ENCODE measurements at places on chromosomes 1 and 21.

- DNase-seq, result no peak
Observed at GRCh38 chr1:168396508-168396907, 115.8 kb downstream of the TBX19 start.

DNA sequence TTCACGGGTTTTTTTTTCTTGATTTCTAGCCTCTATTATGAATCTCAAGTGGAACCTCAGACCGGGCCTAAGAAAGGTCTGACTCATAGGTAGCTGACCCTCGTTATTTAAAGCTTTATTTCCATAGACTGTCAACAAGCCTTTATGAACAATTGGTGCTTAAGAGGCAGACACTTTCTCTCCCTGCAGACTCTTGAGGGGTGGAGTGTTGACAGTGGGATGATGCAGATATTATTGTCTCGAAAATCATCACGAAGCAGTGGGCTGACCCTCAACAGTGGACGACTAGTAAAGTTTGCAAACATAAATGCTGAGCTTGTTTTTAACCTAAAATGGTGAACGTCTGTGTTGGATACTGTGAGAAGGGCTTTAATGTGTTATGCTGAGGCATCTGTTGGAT, 1.8 kb downstream of the SFT2D2 start:
- DNase-seq, result no peak

DNA sequence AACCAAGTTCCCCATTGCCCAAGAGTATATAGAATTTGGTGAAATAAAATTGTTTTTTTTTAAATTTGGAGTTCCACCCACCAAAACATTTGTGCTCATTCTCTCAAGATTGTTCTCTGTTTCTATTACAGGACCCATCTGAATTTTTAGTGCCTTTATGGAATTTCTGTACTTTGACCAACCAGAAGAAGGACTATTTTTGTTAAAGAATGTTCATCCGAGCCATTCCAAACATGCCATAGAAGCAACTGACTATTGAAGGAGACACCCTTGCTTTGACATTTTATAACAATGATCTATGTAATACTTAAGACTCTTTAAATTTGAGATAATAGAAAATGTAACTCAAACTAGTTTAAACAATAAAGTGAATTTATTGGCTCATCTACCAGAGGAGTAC, 655.7 kb upstream of the ADAMTS5 start:
- DNase-seq, result no peak

DNA sequence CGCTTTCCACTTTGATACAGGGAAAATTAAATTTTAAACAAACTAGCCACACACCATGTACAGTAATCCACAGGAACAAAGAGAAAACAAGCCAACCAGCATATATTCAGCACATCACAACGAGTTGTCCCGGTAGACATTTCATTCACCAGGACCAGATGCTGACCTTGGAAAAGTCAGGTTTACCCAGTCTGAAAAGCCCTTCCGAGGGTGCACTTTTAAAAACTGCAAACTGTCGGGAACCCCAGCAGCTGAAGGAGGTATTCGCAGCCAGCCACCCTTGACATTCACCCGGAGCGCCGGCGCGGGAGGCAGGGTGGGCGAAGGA, 1.2 kb downstream of the MCOLN3 start:
- no peak for DNase-seq

DNA sequence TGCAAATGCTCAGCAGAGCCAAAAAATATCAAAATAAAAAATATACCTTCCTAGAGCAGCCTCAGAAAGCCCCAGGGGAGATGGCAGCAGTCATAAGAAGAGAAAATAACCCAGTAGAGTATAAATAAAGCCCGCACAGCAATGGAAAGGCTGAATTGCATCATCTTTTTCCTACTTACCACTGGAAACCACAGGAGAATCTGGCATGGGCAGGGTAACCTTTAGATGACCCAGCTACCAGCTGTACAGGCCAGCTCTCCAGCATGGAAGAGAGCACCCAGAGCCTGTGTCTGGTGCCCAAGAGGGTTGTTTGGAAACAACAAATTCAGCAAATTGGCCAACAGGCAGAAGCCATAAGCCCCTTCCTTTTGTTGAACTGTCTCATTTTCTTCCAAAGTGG, 253.1 kb downstream of the OMA1 start:
- no peak for DNase-seq

DNA sequence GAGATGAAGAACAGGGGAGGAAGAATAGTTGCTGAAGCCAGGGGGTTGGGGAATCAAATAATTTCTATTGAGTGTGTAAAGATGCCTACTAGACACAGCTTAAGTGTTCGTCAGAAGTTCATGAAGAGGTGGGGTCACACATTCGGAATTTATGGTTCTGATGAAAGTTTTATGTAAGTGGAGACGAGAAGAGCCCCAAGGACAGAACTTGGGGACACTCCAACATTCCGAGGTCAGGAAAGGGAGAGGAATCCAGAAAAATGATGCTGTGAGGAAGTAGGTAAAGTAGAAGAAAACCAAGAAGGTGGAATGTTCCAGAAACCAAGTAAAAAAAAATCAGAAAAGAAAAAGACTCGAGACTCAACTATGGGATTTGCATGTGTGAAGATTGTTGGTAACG, 272.5 kb downstream of the SIPA1L2 start:
- DNase-seq, result no peak

- no peak for DNase-seq
Observed at GRCh38 chr1:13921190-13921589, 221.2 kb downstream of the PRDM2 start.

- no peak for DNase-seq
Observed at GRCh38 chr1:22914156-22914555, 58.5 kb downstream of the LACTBL1 start.

- no peak for DNase-seq
Observed at GRCh38 chr1:14392859-14393365, 205.6 kb upstream of the KAZN start.

DNA sequence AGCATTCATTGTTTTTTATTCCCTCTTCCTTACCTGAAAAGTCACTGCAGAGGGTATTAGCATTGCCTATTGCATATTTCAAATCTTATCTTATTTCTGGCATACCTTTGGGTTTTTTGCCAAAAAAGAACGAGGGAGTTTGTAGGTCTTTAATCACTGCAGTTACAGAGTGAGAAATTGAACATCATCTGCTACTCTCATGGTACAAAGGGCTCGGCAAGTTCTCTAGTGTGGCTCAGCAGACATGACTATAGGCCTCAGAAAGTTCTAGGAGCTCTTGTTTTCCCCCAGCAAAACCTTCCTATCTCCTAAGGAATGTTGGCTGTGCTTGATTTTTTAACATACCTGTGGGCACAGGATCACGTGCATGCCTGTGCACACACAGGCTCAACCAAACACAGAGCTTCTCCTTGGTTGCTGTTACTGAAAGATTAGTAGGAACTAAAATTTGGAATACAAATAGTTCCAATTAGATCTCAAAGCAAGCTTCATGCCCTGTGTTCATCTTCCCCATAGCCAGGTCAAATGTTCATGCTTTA, 69.7 kb downstream of the CCDC185 start:
- DNase-seq, result no peak

GRCh38 chr1:36433102-36433501, 17.1 kb downstream of the OSCP1 start:
- DNase-seq, result no peak

- DNase-seq, result no peak
Observed at GRCh38 chr1:175530183-175530582, 213.2 kb downstream of the TNR start.

DNA sequence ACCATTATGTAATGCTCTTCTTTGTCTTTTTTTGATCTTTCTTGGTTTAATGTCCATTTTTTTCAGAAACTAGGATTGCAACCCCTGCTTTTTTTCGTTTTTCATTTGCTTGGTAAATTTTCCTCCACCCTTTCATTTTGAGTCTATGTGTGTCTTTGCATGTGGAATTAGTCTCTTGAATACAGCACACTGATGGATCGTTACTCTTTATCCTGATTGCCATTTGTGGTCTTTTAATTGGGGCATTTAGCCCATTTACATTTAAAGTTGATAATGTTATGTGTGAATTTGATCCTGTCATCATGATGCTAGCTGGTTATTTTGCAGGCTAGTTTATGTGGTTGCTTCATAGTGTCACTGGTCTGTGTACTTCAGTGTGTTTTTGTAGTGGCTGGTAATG, 75.6 kb upstream of the ETV3 start:
- no peak for DNase-seq

GRCh38 chr1:95004013-95004412, 68.7 kb downstream of the ALG14 start:
- DNase-seq, result no peak

DNA sequence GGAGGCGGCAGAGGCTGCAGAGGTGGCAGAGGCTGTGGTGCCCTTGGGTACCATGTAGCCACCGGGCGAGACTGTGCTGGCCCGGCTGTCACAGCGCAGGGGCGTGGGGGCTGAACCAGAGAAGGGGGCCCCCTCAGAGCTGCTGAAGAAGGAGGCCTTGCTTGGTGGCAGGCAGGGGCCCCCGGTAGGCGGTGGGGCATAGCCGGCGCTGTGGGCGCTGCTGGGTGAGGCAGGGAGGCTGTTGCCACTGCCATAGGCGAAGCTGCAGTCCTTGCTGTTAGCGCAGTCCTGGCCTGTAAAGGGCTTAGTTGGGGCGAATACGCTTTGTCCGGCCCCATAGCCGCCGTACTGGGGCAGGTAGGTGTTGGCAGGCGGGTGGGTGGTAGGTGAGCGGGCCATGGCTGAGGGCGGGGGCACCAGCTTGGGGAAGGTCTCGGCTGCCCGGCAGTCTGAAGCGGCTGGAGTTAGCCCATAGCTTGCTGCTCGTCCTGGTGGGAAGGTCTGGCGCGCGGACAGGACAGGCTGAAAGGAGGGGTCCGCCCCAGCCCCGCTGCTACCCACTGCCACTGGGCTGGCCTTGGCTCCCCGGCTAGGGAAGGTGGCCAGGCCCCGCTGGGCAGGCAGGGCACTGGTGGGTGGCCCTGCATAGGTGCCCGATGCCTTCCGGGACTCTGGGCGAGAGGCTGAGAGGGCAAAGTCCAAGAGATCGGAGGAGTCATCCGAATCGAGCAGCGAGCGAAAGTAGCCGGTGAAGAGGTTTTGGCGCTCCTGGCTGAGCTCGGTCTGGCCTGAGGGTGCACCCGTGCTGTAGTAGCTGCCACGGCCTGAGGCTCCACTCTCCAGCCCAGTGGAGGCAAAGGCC, 54.9 kb downstream of the AHDC1 start:
- DNase-seq, result no peak

GRCh38 chr1:59165353-59165752, 131.5 kb upstream of the FGGY start:
- DNase-seq, result no peak

- no peak for DNase-seq
Observed at GRCh38 chr1:22380024-22380785, 71.4 kb upstream of the ZBTB40 start.

GRCh38 chr1:94093396-94093795, 27.6 kb downstream of the ABCA4 start:
- no peak for DNase-seq

DNA sequence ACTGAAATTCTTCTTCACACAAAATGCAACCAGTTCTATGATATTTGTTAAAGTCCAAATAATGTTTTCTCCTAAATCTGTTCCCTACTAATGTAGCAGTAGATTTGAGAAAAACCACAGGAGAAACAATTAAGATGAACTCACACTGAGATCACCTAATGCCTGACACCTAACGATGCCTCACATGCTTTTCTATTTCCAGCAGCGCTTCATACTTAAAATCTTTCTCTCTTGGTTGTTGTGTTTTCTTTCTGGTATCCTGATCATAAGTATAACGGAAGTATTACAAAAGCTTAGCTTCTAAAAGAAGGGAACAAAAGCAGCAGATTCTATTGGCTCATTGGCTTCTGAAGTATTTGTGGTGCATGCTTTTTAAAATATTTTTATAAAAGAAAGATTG, 267.2 kb upstream of the SGIP1 start:
- DNase-seq, result no peak

GRCh38 chr1:61472876-61473275, 252.1 kb downstream of the TM2D1 start:
- DNase-seq, result no peak

- no peak for DNase-seq
Observed at GRCh38 chr1:98487620-98488019, 173.9 kb upstream of the SNX7 start.

- DNase-seq, result no peak
Observed at GRCh38 chr1:219385787-219386427, 212.2 kb downstream of the LYPLAL1 start.

DNA sequence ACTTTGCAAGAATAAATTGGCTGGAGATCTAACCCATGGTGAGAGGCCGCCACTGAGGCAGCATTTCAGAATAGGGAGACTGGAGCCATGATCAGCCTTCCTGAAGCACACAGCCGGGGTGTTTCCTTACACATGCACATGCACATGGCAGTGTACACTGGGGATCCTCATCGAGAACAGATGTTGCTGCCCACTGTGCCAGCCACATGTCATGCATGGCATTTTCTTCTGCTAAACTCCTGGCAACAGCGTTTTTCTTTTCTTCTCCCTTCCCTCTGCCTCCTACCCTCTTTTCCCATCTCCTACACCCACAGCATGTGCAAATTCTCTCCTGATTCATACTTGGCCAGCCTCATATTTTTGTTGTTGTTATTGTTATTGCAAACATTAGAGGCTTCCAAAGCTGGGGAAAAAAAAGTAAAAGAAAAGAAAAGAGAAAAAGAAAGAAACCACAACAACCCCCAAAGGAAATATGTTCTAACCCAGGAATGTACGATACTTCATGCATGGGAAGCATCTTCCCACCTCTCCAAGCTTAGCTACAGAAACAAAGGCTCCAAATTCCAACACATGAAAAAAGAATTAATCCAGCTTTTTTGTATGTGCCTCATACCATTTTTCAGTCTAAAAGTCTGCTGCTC, 344.0 kb downstream of the ASTN1 start:
- no peak for DNase-seq

GRCh38 chr21:38993561-38993960, 187.8 kb downstream of the ETS2 start:
- no peak for DNase-seq

- DNase-seq, result no peak
Observed at GRCh38 chr1:50438945-50439344, 15.7 kb upstream of the DMRTA2 start.

DNA sequence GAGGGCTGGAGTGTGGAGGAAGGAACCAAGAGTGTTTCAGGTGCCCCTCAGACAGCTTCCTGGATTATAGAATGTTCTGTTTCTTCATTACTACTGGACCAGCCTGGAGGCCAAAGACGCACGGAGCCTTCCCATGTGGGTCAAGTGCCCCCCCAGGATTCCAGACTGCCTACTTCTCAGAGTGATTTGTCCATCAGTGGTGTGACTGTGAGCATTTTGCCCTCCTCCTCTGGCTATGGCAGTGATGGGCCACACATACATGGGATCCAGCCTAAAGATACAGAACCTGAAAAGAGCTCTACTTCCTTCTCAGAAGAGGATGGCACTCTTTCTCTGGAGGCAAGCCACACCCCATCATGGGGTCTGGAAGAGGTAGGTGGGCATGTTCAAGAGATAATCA, 64.9 kb downstream of the MACF1 start:
- no peak for DNase-seq

DNA sequence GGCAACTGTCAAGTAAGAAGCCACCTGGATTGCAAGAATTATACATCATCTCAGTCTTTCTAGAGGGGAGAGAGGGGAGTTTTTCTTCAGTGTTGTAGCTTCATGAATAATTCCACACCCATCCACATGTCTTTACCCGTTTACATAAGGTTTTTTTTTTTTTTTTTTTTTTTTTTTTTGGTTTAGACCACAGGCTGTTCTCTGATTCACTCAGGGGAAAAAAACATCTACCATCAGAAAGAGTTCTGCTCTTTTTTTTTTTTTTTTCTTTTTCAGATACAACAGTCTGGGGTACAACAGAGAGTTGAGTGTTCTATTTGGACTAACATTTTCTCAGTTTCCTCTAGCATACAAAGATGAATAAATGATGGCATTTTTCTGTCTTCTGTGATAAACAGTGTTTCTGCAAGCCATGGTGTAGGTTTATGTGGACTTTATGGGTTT, 4.9 kb upstream of the KIF14 start:
- DNase-seq, result no peak

All from stimulated activated CD8-positive, alpha-beta memory T cell treated with anti-CD3 and anti-CD28 coated beads, Interleukin-15, amount 100 ng/mL, for 24 hours (primary cell).